CD4-positive, alpha-beta T cell treated with Interleukin-12 subunit alpha and Interleukin-12 subunit beta, for 1 hour (primary cell): ENCODE measurements at places on chromosomes 5 and 9.

- no peak for DNase-seq
Measured at GRCh38 chr5:40945111-40945510, 35.8 kb downstream of the C7 start.

GRCh38 chr9:106761493-106761892 is 101.5 kb upstream of the ZNF462 start:
- no peak for DNase-seq

- no peak for DNase-seq
Measured at GRCh38 chr5:147601652-147602051, 91.8 kb upstream of the DPYSL3 start.

GRCh38 chr5:139182528-139183296 is 15.5 kb downstream of the SIL1 start:
- no peak for DNase-seq

DNA sequence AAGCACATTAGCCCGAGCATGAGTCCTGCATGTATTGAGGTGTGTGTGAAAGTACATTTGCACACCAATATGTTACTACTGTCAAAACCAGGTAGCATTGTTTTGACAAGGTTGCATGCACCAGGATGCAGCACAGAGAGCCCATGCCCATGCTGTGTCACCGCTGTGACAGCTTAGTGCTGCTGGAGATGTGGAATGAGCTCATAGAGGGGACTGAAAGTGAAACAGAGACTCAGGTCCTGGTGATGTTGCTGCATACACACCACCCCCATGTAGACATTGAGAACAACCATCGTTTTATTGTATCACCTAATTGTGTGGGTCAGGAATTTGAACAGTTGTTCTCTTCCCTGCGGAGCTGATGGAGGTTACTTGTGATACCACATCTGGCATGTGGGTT is 53.0 kb downstream of the GADD45G start:
- DNase-seq, result no peak

DNA sequence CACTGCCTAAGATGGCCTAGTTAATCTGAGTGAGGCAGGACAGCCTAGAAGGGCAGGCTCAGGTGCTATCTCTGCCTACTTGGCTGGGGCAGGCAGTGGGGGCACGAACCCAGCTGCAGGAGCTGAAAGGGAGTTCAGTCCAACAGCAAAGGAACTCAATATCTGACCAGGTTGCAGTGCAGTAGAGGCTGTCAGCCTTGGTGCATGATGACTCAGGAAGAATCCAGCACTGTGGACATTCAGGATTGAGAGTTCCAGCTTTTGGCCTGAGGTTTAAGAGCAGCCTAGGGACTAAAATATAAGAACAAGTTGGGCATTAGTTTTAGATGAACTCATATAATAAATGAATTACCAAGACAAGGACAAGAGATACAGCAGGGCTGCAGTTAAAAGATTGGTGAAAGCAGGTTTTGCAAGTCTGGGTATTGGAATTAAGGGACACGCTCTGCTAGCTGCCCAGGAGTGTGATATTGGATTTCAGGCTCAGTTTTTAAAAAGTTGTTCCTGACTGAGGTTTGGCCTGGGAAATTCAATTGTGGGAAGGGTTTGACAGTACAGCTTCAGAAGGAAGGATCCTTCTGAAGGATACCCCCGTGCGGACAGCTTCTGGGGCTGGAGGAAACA is 64.7 kb upstream of the ATG10 start:
- no peak for DNase-seq

DNA sequence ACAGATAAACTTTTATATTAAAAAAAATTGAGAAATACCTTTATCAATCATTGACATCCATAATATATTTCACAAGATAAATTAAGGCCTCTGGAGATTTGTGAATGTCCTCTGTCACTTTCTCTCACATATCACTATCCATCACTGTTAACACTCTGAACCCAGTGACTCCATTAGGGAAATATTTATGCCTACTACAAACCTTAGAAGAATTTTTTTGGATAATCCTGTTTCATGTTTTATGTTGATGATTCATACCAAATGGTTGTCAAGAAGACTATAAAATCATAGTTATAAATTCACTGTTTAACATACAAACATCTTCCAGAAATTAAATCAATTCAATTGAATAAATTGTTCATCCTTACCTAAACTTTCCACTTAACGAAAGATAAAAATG is 357.6 kb upstream of the CDH10 start:
- no peak for DNase-seq

DNA sequence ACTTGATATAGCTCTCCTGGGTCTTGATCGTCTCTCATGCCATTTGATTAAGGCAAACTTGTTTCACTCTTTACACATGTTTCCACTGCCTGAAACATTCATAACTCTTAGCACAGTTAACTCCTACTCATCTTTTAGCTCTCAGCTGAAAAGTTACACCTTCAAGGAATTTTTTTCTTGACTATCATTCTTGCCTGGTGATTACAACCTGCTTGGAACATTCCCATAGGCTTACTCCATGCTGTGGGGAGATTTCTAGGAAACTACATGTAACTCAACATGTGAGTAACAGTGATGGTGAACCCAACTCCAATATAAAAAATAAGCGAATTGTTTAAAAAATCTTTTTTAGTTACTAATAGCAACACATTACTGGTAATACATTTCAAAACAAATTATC is 224.1 kb upstream of the MPDZ start:
- DNase-seq, result no peak

DNA sequence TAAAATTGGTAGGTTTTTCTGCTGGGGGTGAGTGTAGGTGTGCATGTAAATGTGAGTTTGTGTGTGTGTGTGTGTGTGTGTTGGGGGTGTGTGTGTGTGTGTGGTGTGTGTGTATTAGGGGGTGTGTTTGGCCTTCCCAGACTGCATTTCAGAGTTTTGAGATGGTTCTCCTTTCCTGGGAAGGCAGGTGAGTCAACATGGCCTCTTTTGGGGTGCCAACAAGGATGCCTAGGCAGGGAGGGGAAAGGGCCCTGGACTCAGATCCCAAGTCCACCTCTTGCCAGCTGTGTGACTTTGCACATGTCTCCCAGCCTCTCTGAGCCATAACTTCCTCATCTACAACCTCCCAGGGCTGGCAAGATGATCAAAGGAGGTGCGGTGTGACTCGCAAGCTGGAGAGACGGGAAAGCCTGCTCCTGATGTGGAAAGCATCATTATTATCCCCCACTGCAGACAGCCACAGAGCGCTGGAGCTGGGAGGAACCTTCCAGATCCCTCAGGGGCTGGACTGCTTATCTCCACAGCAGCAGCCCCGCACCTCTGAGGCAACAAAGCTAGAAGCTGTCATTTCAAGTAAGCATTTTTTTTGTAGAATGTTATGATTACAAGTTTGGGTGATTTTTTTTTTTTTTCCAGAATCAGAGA is 63.5 kb upstream of the TBC1D2 start:
- DNase-seq, result no peak

- no peak for DNase-seq
Measured at GRCh38 chr5:11400316-11400715, 503.9 kb downstream of the CTNND2 start.

GRCh38 chr5:175589714-175590113 is 68.2 kb upstream of the HRH2 start:
- no peak for DNase-seq

GRCh38 chr5:167934551-167934971 is 356.9 kb upstream of the WWC1 start:
- no peak for DNase-seq

- no peak for DNase-seq
Measured at GRCh38 chr5:37247036-37247435, 2.1 kb downstream of the CPLANE1 start.

GRCh38 chr5:10420468-10420867 is 21.2 kb upstream of the ROPN1L start:
- DNase-seq, result no peak

- no peak for DNase-seq
Measured at GRCh38 chr5:92309336-92309991, 926.3 kb upstream of the ARRDC3 start.

GRCh38 chr5:179415291-179416060 is 70.2 kb upstream of the ADAMTS2 start:
- DNase-seq, result no peak

DNA sequence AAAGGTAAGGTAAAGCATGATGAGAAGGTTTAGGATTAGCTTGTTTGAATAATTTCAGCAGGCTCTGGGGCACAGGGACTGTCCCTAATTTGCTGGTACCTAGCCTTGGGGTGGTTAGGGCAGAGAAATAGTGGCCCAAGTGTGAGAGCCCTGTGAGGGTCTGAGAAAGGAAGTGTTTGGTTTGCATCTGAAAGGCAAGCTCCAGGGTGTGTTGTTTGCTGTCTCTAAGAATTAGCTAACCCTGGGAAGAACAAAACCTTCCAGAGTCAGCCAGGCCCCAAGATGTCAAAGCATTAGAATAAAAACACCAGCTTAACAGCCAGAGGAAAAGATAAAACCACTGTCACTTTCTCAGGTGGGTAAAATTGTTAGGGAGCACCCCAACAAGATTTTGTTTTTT is 31.0 kb downstream of the TMEM252 start:
- no peak for DNase-seq

GRCh38 chr5:26727916-26728315 is 310.5 kb downstream of the CDH9 start:
- DNase-seq, result no peak

DNA sequence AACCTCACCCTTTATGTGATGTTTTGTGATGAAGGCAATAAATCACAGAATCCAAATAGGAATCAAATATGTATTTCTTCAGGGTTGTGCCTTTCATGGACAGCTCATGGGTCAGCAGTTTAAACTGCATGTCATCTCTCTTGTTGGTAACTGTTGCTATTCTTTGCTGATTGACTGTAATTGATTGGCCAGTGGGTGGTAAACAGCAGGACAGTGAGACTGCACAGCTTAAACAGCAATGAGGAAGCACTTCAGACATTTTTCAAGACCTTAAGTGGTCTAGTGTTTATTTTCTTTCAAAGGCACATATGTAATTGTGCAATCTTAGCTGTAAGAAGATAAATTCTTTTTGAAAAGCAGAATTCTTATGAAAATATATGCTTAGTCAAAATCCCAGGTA is 260.5 kb downstream of the COX7C start:
- DNase-seq, result no peak

- no peak for DNase-seq
Measured at GRCh38 chr9:69931340-69931739, 110.7 kb downstream of the CFAP95 start.

GRCh38 chr5:111261610-111262009 is 37.4 kb downstream of the CAMK4 start:
- DNase-seq, result no peak

DNA sequence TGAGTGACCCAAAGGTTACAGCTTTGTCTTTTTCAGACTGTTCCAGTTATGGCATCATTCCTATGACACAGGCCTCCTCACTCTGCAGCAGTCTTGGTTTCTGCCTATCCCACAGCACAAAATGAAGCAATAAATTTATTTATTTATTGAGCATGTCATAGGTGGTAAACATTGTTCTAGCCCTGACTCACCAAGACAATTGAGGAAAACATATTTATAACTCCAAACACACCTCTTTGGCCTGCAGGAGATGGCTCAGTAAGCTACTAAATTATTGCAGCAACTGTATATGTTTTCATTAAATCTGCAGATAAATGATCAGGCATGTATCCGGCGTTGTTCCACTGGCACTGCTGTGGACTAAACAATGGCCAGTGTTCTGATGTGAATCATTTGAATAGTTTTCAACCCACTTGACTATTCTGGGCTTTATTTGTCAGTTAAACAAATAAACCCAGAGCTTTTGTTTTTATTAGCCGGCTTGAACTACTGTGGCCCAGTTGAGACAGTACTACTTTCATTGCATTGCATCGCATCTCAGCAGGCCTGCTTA is 83.2 kb downstream of the FOXD1 start:
- DNase-seq, result no peak

DNA sequence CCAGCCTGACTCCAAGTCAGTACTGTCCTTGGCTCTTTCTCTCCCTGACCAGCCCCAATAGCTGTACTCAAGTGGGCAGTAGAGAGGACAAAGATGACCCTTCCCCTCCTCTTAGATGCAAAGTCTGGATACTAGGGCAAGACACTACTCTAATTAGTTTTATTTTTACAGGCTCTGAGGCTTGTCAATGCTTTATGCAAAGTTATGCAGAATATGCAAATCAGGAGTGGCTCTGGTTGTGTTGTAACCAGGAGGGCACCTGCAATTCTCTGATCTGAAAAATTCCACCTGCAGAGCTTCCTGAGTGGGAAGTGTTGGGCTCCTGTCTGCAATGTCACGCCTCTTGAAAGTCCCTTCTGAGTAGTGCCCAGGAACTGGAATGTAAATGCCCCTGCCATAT is 201.5 kb downstream of the RGS3 start:
- DNase-seq, result no peak

- DNase-seq, result no peak
Measured at GRCh38 chr9:120366644-120367019, 213.3 kb downstream of the CDK5RAP2 start.

GRCh38 chr9:133658442-133659431 is 22.6 kb downstream of the DBH start:
- DNase-seq, result no peak

- DNase-seq, result no peak
Measured at GRCh38 chr5:146595088-146595487, 79.1 kb upstream of the GPR151 start.

DNA sequence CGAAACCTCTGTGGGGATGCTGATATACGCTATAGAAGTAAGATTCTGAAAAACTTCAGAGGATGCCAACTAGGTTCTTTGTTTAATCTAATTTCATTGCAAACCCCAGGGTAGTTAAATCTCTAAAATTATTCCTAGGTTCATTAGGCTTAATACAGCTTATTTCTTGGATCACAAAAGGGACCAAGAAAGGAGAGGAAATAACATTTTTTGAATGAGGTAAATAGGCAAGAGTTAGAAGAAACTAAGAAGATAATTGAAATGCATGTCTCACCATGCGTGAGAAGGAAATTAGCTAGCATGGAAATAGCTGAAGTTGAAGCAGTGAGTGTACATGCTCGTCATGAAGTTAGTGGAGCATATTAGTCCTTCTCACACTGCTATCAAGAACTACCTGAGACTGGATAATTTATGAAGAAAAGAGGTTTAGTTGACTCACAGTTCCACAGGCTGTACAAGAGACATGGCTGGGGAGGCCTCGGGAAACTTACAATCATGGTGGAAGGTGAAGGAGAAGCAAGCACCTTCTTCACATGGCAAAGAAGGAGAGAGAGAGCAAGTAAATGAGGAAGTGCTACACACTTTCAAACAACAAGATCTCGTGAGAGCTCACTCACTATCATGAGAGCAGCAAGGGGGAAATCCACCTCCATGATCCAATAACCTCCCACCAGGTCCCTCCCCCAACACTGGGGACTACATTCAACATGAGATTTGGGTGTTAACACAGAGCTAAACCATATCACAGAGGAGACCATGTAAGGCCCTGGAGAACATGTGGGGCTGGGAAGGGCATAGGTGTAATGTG is 125.1 kb upstream of the OSMR start:
- DNase-seq, result no peak

DNA sequence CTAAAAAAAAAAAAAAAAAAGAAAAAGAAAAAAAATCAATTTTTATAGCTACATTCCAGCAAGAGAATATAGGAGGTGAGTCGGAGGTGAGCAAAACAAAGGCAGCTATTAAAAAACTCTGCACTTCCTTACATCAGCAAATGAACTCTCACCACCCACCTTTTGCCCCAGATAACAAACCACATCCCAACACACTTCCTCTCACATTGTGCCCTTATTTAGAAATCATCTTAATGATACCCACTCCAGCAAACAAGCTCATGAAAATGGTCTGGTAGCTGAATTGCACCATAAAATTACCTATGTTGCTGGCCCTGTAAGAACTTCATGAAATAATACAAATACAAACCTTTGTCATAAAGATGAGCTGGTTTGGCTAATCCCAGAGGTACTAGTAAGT is 82.9 kb downstream of the CEMIP2 start:
- peak; percentile 65 for DNase-seq
